CD4-positive, alpha-beta T cell treated with Interleukin-17A for 4 hours (primary cell): ENCODE measurements at places on chromosomes 2 and 18.
A peak's percentile ranks its signal among the peaks of the same experiment; 100 is the strongest.

DNA sequence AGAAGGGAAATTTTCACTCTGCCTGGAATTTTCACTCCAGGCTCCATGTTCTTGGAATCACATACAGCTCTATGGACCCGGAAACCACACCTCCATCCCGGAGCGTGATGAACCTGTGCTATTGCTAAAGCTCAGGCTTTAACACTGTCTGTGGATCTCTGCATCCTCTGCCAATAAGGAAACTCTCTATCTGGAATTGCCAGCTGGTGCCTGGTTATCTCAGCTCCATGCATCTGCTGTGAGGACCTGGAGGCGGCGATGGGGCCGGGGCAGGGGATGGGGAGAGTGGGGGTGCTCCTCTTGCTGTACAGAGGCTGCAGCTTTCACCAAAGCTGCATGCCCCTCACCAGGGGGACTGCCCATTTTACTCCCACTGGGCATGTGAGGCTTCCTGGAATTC, 754.0 kb upstream of the SOX11 start:
- DNase-seq, result no peak

DNA sequence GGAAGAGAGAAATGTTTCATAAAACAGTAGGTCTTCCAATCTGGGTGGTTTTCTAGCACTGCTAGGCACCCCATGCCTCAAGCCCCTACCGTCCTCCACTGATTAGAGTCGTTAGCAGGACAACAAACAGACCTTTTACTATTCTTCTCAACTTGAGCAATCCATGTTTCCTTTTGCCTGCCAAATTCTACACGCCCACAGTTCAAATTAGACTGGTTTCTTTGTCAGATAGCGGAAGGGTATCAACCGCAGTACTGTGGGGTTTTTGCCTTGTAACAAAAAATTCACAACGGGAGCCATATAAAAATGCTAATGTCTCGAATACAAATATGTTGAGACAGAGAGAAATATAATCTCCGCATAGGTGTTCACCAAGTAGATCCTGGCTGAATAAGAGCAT, 59.9 kb downstream of the VIT start:
- no peak for DNase-seq

DNA sequence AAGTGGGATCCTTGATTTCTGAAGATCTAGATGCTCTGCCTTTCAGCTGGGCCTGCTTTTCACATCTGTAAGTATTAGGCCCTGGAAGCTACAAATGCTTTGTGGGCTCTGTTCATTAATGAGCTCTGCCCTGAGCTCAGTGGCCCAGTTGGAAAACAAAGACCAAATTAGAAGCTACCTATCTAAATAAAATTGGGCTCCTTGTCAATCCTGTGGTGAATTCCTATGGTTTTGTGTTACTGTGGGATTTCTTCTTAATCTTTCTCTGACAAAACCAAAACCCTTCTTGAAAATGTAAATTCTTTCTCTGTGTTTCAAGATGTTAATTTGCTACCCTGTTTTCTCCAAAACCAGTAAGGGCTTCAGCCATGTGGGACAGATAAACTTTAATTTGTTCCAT, 219.0 kb upstream of the HS6ST1 start:
- no peak for DNase-seq

GRCh38 chr2:201807452-201807999, 1.2 kb downstream of the CDK15 start:
- DNase-seq, result no peak

DNA sequence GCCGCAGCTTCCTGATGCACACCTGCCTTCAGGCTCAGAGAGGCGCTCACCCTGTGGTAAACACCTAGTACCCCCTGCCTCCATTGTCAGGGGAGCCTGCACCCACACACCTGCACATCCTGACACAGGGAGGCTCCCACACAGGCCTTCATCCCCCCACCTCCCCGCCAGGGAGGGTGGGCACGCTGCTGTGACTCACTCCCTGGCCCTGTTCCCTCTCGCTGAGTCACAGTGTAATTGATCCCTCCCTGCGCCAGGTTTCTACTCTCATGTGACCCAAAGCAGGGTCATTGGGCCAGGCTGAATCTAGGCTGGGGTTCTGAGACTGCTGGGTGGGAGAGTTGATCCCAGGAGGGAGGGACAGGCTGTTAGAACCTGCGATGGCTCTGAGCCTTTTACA, 8.5 kb upstream of the CELF4 start:
- no peak for DNase-seq

DNA sequence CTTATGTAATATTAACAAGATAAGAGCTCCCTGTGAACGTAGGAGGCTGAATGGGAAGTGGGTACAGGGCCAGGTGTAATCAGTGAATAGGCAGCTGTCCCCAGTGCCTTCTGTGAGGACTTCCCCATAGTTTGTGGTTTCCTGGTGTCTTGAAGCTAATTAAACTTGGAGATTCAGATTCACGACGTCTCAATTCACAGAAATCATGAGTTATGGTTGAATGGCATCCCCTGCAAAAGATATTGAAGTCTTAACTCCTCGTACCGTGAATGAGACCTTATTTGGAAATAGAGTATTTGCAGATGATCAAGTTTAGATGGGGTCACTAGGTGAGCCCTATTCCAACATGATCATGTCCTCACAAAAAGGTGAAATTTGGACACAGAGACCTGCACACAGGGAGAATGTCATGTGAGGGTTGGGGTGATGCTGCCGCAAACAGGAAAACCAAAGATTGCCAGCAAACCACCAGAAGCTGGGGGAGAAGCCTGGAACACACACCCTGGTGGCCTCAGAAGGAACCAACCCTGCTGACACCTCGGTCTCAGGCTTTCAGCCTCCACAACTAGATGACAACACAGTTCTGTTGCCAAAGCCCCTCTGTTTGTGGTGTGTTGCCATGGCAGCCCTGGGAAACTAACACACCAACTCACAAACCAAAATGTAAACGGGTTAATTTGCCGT, 13.2 kb downstream of the ARL4C start:
- peak; percentile 81 for DNase-seq

DNA sequence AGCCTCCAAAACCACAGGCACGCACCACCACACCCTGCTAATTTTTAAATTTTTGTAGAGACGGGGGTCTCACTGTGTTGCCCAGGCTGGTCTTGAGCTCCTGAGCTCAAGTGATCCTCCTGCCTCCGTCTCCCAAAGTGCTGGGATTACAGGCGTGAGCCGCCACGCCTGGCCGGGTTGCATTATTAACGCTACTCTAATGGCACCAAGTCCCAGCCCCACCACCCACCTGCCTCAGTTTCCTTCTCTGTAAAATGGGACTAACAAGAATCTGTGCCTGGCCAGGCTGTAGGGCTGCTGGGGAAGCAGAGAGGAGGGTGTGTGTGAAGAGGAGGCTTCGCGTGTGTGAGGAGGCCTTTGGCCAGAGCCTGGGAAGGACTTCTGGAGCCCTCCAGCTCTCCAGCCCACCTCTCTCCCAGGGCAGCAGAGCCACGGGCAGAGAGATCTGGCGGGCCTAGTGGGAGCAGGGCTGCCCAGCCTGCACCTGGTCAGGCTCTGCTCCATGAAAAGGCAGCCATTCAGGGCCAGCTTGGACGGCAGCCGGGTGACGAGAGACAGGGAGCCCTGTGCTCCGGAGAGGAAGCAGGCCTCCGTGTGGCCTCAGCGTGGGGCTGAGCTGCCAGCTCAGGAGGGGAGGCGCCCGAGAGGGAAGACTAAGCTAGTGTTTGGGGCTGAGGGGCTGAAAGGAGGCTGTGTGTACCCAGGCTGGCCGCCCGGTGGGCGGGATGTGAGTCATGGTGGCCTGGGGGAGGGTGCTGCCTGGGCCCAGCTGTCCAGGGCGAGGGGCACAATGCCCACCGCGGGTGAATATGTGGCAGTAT, 7.4 kb upstream of the B3GNT7 start:
- no peak for DNase-seq

GRCh38 chr2:120472891-120473309, 127.0 kb downstream of the INHBB start:
- DNase-seq, result no peak

- DNase-seq, result no peak
Measured at GRCh38 chr18:79991494-79991893, 3.1 kb upstream of the TXNL4A start.
